ENCODE measurements at places on chromosomes 13 and 19.
A peak's percentile ranks its signal among the peaks of the same experiment; 100 is the strongest.

- DNase-seq: no peak
Measured at GRCh38 chr13:73593199-73593765, 534.5 kb downstream of the KLF5 start.

DNA sequence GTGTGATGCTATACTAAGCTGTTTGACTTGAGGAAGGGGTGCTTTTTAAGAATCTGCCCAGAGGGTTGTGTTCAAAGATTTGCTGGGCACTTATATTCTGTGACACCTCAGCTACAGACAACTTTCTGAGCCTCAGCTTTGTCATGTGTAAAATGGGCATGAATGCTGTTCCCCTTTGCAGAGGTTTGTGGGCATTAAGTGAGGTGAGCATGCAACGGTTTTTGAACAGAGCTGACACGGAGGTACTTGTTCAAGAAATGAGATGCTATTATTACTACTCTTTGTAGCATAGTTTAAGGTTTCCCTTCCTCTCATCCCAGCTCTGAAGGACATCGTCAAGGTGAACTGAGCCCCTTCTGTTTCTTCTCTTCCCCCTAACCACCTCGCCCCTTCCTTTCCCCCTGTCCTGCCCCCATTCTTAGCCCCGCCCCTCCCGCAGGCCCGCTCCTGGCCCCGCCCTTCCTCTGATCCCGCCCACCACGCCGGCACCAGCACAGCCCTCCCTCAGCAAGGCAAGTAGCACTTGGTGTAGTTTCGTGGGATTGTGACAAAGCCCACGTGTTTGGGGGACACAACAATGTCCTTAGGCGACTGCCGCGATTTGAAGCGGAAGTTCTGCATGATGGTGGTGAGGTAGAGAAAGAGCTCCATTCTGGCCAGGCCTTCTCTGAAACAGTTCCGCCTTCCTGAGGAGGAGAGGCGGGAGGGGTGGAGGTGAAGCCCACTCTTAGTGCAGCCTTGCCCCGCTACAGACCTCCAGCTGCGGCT is 26.1 kb upstream of the CYP2A7 start:
- DNase-seq: no peak

DNA sequence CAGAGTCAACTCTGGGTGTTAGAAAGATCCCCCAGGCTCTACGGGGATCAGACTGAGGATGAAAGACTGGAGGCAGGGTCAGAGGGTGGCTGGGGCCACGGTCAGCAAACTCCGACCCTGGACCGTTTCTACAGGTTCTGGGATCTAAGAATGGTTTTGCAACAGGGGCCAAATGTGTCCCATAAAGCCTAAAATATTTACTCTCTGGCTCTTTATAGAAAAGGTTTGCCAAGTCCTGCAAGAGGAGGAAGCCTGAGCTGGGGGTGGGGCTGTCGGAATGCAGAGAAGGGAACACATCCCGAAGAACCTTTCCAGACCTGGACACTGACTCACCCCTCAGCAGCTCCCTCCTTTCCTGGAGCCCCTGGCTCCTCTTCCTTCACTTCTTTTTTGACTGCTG is 20.7 kb downstream of the LIG1 start:
- no peak for DNase-seq

- no peak for DNase-seq
Measured at GRCh38 chr13:36207672-36208071, 6.7 kb downstream of the SOHLH2 start.

- no peak for DNase-seq
Measured at GRCh38 chr19:7426986-7427385, 61.8 kb downstream of the PEX11G start.

GRCh38 chr13:46720189-46720588 is 76.8 kb downstream of the ESD start:
- DNase-seq: no peak

DNA sequence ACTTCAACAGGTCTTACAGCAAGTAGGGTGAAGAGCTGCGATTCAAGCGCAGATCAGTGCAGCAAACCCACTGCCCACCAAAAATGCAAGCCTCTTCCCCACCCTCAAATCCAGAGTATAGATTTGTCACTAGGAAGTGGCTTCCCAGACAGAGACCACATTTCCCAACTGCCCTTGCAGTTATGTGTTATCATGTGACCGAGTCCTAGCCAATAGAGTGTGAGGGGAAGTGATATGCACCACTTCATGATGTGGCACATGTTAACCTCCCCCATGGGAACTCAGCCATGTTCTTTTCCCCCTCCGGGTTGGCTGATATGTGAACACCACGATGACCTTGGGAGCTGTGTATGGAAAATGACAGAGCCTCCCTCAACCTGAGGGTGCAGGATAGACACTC is 50.8 kb downstream of the MBD3L2B start:
- DNase-seq: no peak

DNA sequence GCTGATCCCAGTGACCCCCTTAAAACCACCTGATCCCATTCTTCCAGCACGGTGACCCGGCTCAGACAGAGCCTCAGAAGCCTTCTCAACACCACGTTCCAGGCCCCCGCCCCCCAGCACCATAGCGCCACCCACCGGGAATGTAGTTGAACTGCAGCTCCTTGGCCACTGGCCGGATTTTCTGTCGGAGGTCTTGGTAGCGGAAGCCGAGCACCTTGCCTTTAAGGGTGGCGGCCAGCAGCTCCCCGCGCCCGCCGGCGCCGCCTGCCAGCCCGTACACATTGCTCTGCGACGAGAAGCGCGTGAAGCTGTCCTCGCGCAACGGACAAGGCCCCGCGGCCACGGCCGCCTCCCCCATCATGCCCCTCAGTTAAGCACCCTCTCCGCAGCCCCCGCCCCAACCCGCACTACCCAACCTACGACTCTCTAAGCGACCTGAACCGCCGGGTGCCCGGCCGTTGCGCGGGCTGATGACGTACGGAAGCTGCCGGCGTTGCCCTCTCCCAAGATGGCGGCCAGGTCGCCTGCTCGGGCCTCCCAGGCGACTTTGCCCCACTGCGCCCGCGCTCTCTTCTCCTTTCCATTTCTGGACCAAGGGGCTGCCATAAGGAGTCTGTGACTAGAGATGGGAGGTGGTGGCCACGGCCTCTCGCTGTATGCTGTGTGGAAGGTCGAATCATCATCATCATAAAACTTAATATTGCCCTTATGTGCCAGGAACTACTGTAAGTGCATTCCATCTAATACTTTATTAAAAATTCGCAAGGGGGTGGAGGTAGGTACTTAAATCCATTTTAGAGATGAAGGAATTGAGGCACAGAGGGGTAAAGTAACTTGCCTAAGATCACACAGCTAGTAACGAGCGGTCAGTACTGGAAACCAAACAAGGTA is at the start of gene KPTN:
TSS of gene KPTN (minus strand) at position 420 of the 891 bp plus-strand sequence. CDS start at position 361, 59 bp downstream.
- DNase-seq: peak; percentile 66

- DNase-seq: no peak
Measured at GRCh38 chr13:41061914-41062837, 867 bp downstream of the WBP4 start.

DNA sequence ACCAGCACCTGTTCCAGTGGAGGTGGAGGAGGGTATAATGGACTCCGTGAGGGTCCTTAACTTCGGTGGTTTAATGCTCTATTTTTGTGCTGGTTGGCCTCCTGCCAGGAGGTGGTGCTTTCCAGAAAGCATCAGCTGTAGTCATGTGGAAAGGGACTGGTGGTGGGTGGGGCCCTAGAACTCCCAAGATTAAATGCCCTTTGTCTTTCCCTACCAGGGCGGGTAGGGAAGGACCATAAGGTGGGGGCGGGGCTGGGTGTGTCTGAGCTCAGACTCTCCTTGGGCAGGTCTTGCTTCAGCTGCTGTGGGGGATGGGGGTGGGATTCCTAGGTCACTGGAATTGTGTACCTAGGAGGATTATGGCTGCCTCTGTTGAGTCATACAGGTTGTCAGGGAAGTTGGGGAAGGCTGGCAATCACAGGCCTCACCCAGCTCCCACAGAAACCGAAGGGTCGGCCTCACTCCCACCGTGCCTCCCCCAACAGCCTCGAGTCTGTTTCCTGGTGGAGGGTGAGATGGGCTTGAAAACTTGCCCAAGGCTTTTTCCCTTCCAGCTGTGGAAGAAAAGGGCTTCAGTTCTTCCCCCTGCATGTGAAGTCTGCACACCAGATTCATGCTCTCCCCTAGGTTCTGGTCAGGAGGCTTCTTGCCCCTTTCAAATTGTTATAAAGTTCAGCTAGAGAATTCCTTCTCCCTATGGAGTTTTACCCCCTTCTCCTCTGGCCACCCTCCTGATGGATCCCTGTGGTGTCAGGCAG is 60.3 kb upstream of the CLDN10 start:
- peak; percentile 43 for DNase-seq

- DNase-seq: no peak
Measured at GRCh38 chr13:66714795-66715194, 515.3 kb downstream of the PCDH9 start.

DNA sequence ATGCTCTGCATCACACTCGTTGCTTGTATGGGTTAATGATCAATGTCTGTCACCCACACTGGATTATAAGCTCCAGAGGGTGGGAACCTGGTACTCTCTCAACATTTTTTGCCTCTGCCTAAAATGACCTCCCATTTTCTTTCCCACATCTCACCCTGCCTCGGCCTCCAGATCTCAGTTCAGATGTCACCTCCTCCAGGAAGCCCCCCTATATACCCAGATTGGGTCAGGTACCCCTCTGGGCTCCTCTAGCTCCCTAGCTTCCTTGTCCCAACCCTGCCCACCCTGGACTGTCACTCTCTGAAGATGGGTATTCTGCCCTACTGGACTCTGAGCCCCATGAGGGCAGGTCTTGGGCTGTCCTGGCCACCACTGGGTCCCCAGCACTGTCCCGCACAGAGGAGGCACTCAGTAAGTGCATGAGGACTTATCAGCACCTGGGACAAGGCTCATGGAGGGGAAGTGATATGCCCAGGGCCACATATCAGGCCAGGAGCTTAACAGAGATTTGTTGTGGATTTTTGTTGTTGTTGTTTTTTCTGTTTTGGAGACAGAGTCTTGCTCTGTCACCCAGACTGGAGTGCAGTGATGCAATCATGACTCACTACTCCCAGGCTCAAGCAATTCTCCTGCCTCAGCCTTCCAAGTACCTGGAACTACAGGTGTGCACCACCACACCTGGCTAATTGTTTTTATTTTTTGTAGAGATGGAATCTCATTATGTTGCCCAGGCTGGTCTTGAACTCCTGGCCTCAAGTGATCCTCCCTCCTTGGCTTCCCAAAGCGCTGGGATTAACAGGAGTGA is 23.8 kb downstream of the PRKD2 start:
- no peak for DNase-seq

GRCh38 chr13:38862443-38862842 is 128.2 kb downstream of the STOML3 start:
- no peak for DNase-seq

DNA sequence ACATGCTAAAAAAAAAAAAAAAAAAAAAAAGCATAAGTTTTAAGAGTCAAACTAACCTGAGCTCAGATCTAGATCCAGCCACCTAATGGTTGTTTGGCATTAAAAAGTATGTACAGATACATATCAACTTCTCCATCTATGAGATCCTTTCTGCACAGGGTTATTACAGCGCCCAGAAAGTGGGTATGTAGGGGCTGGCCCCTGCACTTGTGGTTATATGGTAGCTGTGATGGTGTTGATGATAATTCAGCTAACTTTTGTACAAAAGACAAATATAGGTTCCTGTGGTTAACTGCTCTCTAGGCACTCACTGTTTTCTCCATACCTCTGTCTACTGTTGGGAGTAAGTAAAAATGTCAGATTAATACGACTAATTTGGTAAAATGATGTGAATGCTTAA is 81.7 kb downstream of the TNFRSF19 start:
- DNase-seq: no peak

DNA sequence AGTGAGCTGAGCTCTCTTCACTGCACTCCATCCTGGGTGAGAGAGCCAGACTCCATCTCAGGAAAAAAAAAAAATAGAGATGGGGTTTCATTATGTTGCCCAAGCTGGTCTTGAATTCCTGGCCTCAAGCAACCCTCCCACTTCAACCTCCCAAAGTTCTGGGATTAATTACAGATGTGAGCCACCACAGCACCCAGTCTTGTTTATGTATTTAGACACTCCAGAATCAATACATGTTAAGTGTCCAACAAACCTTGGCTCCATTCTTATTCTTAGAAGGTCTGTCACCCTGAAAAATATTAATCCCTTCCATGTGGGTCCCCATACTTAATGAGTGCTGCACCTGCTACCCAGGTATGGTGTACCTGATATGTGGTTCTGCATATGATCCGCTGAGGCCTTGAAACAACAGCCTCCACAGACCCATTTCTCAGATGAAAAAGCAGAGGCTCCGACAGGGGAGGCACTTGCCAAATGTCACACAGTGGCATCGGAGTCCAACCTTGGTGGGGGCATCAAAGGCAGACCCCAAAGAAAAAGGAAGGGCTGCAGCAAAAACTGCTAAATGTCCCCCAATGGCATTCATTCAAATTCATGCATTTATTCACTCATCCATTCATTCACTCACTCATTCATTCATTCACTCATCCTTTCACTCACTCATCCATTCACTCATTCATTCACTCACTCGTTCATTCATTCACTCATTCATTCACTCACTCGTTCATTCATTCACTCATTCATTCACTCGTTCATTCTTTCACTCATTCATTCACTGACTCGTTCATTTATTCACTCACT is 16.7 kb downstream of the TICAM1 start:
- no peak for DNase-seq

DNA sequence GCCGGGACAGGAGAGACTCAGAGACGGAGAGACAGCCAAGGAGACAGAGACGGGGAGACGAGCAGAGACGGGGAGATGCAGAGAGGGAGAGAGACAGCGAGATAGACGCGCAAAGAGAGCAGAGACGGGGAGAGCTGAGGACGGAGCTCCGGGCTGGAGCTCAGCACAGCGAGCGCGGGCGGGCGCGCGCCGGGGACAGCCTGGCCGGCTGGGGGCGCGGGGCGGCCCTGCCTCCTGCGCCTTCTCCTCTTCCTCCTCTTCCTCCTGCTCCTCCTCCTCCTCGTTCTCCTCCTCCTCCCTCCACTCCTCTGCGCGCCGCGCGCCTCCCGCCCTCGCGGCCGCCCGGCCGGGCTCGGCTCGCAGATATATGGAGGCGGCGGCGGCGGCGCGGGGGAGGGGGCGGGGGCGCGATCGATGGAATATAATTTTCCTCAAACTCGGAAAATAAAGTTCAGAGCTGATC is at the start of gene ERFL:
TSS of gene ERFL (minus strand) at position 229 of the 463 bp plus-strand sequence. CDS start 15,530 bp downstream, outside the sequence.
- no peak for DNase-seq

- DNase-seq: no peak
Measured at GRCh38 chr13:87671031-87671752, at the start of gene SLITRK5. TSS of gene SLITRK5 (plus strand) at chr13:87671371. CDS start at chr13:87675389, 4,018 bp downstream.

DNA sequence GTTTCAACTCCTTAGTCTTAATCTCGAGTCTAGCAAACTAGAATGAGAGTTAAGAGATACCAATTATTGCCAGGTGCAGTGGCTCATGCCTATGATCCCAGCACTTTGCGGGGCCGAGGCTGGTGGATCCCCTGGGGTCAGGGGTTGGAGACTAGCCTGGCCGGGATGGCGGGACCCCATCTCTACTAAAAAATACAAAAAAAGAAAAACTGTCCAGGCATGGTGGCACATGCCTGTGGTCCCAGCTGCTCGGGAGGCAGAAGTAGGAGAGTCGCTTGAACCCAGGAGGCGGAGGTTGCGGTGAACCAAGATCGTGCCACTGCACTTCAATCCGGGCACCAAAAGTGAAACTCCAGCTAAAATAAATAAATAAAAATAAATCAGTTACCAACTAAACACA is 1119.5 kb upstream of the ATXN8OS start:
- no peak for DNase-seq

GRCh38 chr13:21616205-21616866 is 12.4 kb upstream of the MICU2 start:
- DNase-seq: no peak

- no peak for DNase-seq
Measured at GRCh38 chr13:84651705-84652104, 769.4 kb upstream of the SLITRK1 start.

All from NCI-H187 treated with DMSO at 0.1 percent for 48 hours (cell line).